Mammary epithelial cell (primary cell): ENCODE measurements at places on chromosomes 13 and 19.

DNA sequence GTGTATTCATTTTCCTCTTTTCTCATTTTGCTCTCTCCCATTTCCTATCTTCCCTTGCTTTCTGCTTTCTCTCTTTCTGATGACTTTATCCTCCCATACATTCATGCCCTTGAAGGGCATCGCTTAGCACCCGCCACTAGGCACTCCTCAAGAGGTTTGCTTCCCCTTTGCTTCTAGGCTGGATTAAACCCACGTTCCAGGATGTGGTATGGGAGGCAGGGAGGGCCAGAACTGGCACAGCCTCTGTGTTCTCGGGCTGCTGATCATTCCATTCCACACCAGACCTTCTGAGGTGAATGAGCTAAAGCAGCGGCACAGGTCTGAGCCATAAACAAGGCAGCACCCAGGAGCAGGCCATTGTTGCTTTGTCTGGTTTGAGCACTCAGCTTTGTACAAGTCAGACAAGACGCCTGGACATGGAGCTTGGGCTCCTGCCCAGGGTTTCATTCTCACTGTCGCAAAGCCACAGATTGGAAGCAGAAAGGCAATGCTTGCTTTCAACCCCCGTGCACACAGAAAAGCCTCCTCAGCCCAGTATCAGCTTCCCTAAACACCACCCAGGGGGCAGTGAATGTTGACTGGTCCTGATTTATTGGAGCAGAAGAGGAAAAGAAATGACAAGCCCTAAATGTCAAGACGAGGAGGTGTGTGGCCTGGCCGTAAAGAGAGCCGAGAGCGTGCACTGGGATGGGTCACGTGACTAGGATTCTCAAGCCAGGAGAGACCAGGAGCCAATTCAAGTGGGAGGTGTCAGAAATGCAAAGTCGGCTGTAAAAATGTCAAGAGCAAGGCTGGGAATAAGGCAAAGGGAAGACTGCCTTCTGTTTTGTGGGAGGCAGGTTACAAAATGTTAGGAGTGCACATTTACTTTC, 218.0 kb upstream of the SERP2 start:
- DNase-seq = no peak

DNA sequence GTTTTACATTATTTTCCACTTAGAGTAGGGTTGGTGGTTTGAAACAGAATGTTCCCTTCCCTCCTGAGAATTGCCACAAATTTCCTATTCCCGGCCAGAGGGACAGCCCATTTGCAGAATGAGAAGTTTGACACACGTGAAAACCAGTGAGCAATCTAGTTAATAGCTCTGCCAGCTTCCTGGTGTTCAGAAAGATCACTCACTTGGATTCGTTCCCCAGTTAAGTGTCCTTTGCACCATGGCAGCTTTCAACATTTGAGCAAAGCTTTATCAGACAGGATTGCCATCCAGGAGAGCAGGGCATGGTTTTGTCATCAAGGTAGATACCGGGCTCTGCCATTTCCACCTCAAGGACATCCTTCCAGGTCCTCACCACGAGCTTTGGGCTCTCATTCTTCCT, 28.2 kb downstream of the RASL11A start:
- no peak for DNase-seq

DNA sequence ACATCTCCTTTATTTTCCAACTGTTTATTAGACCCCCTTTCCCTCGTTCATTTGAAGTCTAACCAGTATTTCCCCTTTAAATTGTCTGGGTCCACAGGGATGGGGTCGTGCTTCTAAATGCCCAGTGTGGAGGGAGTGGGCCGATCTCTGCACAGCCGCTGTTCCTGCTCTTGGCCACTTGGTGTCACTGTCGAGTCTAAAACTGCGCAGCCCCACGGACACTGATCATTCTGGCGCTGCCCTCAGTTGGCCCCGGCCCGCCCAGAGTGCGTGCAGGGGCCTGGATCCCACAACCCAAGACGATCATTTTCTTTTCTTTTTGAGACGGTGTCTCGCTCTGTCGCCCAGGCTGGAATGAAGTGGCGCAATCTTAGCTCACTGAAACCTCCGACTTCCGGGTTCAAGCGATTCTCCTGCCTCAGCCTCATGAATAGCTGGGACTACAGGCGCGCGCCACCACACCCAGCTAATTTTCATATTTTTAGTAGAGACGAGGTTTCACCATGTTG, 12.0 kb downstream of the WDR88 start:
- DNase-seq = peak; percentile 25

GRCh38 chr13:46340631-46341111, 46.4 kb downstream of the RUBCNL start:
- no peak for DNase-seq

- DNase-seq = no peak
Measured at GRCh38 chr13:20291037-20291436, 58.9 kb upstream of the GJB6 start.

GRCh38 chr13:27772651-27773425, 19.4 kb upstream of the GSX1 start:
- DNase-seq = no peak

DNA sequence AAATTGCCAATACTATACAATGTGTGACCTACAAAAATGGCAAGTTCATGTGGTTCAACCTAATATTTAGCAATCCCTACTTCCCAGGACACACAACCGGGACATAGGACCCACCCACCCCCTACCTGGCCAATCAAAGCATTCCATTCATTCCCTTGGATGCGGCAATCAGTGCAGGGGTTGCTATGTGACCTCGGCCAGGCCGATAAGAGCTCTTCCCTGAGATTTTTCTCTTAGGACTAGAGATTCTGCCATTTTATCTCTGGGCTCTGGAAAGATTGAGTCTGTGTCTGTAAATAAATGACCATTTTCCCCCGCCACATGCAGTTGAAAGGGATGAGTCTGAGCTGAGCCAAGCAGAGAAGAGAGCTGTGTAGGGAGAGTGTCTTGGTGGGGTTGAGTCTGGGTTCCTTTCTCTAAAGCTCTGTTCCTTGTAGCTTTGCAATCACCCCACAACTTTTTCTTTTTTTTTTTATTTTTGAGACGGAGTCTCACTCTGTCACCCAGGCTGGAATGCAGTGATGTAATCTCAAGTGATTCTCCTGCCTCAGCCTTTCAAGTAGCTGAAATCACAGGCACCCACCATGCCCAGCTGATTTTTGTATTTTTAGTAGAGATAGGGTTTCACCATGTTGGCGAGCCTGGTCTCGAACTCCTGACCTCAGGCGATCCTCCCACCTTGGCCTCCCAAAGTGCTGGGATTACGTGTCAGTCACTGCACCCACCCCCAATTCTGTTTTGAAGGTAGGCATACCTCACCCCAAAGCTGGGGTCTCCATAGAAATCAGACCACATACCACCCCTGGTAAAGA, 7.4 kb downstream of the IFNL1 start:
- DNase-seq = no peak

- DNase-seq = peak; percentile 75
Measured at GRCh38 chr19:2478278-2478755, 2.4 kb downstream of the GADD45B start.
